ENCODE measurements at places on chromosomes 16 and 17.

DNA sequence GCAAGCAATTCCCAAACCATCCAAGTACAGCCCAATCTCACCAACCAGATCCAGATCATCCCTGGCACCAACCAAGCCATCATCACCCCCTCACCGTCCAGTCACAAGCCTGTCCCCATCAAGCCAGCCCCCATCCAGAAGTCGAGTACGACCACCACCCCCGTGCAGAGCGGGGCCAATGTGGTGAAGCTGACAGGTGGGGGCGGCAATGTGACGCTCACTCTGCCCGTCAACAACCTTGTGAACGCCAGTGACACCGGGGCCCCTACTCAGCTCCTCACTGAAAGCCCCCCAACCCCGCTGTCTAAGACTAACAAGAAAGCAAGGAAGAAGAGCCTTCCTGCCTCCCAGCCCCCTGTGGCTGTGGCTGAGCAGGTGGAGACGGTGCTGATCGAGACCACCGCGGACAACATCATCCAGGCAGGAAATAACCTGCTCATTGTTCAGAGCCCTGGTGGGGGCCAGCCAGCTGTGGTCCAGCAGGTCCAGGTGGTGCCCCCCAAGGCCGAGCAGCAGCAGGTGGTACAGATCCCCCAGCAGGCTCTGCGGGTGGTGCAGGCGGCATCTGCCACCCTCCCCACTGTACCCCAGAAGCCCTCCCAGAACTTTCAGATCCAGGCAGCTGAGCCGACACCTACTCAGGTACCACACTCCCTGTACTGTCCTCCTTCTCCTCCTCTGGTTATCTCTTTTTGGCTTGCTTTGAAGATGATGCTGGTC lies 20.6 kb downstream of the SP2 start:
- no peak for DNase-seq

- no peak for DNase-seq
Observed at GRCh38 chr16:62450291-62450690, 414.1 kb upstream of the CDH8 start.

GRCh38 chr16:88815901-88816589 lies 4.3 kb upstream of the APRT start:
- DNase-seq: no peak

- DNase-seq: no peak
Observed at GRCh38 chr17:44004077-44004760, at the start of gene NAGS. NAGS (plus strand) TSS chr17:44004622; CDS start chr17:44004664, 42 bp downstream.

GRCh38 chr16:28304214-28304613 lies 11.9 kb downstream of the SBK1 start:
- DNase-seq: peak; percentile 6

GRCh38 chr17:65163990-65164495 lies 26.9 kb downstream of the RGS9 start:
- no peak for DNase-seq

DNA sequence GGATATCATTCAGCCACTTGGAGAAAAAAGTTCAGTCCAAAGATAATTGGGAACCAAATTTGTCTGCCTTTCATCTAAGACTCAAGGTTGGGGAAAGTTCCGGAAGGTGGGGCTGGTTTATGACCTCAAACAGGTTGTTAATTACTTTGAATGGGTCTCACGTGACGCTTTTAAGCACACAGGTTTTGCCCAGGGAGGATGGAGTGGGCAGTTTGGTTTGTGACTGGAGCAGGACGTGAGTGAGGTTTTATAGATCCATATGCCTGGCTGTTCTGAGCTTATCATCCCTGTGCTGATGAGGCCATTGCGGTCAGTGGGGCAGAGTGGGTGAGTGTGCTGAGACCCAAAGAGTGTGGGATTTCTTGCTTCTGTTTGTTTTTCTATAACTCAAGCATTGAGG lies 38.7 kb upstream of the GPRC5B start:
- no peak for DNase-seq

DNA sequence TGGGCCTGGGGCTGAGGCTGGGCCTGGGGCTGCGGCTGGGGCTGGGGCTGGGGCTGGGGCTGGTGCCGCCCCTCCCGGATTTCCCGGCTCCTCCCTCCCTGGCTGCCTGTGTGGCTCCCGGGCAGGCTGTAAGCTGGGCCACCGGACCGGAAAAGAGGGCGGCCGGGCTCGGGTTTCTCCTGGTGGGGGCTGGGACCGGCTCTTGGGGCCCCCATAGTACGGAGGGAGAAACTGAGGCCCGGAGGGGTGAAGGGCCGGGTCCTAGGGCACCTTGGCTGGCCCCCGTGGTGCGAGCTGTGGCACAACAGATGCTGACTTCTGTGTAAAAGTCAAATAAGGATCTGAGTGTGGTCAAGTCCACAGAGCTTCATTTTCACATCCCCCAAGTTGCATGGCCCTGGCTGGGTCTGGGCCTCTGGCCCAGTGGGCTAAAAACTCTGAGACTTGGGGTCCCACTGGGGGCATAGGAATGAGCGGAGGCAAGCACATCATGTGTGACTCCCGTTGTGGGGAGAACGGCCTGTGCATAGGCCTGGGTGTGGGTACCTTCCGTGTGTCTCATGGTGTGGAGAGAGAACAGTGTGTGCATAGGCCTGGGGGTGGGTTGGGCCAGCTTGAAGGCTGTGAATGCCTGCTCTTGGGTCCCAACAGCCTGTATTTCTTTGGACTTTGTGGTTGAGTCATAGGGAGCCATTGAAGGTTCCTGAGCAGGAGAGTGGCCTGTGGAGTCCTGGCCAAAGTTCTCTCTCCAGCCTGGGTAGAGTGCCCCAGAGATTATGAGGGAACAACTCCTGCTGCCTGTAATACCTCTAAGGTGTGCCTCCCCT lies 123.9 kb upstream of the CIBAR2 start:
- no peak for DNase-seq

DNA sequence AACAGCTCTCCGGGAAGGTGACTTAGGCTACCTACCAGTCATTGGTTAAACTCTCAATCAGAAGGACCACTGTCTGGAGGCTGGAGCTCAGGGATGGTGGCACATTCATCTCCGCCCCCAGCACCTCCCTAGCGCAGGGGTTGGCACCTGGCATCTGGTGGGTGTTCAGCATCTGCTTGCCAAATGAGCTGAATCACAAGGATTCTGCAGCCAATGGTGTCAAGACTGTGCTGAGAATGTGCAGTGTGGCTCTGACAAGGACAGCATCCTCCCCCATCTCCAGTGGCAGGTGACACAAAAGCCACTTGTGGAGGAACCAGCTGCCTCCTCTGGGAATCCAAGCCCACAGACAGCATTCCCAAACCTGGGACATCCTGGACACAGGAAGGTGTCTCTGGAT lies 35.2 kb downstream of the PLXDC1 start:
- no peak for DNase-seq

GRCh38 chr16:65547772-65548446 lies 426.0 kb upstream of the CDH11 start:
- DNase-seq: peak; percentile 87

GRCh38 chr16:73915935-73916334 lies 380.7 kb upstream of the PSMD7 start:
- DNase-seq: no peak

DNA sequence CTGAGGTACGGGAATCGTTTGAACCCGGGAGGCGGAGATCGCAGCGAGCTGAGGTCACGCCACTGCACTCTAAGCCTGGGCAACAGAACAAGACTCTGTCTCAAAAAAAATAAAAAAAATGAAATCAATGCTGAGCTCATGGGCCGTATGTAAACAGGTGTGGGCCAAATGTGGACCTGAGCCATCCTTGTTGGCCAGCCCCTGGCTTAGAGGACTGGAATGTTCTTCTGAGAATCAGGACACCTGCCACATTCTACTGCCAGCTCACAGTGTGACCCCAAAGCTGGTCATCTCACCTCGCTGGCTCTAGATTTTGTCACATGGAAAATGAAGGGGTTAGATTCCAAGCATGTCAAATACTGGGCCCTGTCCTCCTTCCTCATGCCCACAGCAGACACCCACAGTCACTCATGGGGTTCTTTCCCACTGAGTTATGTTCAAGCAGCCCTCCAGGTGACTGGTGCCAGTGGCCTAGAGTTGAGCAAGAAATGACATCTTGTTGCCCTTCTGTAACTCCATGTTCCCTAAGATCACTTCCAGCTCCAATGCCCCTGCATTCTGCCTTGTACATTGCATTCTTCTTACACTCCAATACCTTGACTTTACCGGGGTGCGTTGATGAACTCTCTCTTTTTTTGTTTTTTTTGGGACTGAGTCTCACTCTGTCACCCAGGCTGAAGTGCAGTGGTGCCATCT lies 110.6 kb downstream of the ABCC1 start:
- DNase-seq: no peak

- DNase-seq: no peak
Observed at GRCh38 chr16:30076276-30076791, 540 bp downstream of the PPP4C start.

DNA sequence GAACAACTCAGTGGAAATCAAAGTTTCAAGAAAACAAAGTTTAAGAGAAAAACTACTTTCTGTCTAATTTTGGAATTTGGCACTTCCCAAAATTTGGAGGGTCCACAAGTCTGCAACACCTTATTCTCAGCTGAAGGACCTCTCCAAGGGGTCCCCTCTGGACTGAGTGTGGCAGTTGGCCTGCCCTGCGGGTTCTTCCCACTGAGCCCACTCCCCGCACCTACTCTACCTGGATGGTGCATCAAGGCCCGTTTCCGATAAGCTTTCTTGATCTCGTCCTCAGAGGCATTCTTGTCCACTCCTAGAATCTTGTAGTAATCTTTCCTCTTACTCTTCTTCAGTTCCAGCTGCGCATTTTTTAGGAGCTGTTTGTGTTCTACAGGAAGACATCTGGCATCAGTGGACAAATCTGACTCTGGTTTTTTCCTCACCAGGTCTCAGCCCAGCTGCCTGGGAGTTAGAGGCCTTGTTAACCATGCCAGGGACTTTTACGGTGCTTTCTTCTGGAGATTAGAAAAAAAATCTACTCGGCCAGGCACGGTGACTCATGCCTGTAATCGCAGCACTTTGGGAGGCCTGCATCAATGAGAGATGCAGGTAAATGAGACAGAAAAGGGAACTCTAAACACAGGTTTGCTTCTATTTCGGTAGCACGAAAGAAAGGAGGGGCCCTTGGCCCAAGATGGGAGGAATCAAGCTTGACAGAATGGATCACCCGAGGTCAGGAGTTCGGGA lies 15.6 kb downstream of the CNP start:
- no peak for DNase-seq

DNA sequence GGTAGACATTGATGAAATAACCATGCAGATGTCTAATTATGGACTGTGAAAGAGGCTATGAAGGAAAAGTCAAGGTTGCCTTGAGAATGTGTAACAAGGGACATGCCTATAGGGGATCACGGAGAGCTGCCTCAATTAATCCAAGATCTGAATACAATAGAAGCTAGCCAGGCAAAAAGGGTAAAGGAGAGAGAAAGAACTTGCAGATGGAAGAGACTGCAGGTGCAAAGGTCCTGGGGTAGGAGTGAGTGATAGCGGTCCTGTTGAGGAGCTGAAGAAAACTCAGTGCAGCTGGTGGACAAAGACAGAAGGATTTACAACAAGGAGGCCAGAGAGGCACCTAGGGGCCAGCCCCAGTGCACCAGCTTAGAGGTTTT lies 15.9 kb upstream of the TNS4 start:
- no peak for DNase-seq

- no peak for DNase-seq
Observed at GRCh38 chr17:81379523-81379942, 15.7 kb upstream of the BAHCC1 start.

DNA sequence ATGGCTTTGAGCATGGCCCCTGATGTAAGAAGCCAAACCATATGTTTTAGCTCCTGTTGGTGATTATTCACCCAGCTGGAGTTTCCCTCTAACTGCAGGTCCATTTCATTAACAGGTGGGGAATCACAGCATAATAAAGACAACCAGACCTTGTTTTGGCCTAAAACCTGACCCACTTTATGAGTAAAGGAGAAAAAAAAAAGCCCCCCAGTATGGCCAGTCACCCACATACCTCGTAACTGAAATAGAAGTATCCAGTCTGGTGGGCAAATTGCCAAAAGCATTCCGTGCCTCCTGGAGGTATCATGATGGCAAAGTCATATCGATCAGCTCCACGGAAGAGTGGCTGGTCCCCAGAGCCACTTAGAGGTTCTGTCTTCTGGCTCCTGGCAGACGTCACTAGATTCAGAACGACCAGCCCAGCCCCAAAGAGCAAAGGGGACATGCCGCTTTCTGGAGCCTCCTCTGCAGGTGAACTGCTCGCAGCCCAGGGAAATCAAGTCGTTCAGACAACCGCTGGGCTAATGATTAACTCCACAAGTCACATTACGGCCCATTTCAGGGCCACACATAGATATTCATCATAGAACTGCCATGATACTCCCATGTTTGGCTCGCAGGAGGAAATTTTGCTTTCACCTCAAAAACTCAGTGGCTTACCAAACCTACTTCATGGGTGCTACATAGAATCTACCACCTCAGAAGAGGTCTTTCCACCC lies at the start of gene TMED6:
Gene TMED6 (minus strand): TSS at position 478 of the 719 bp plus-strand sequence. CDS start 33 bp downstream, at position 445.
- DNase-seq: no peak

DNA sequence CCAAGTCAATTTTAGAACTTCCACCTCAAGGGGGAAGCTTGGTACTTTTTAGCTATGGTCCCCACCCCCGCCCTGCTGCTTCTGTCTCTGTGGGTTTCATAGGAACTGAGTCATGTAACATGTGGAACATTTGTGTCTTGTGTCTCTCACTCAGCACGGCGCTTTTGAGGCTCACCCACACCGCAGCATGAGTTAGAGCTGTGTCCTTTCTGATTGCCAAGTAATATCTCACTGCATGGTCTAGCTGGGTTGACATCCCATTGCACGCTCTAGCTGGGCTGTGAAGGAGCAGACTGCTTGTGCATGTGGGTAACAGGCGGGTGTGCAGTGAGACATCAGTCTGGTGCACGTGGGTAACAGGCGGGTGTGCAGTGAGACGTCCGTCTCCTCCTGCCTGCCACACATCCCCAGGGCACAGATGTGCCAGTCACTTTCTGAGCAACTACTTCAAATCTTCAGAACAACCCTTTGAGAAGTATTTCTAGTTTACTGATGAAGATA lies 26.4 kb upstream of the SLC7A5 start:
- DNase-seq: peak; percentile 83

GRCh38 chr17:82050761-82051641 lies 610 bp downstream of the RFNG start:
- DNase-seq: no peak

- DNase-seq: no peak
Observed at GRCh38 chr17:38417210-38417951, 10.9 kb upstream of the ARHGAP23 start.

DNA sequence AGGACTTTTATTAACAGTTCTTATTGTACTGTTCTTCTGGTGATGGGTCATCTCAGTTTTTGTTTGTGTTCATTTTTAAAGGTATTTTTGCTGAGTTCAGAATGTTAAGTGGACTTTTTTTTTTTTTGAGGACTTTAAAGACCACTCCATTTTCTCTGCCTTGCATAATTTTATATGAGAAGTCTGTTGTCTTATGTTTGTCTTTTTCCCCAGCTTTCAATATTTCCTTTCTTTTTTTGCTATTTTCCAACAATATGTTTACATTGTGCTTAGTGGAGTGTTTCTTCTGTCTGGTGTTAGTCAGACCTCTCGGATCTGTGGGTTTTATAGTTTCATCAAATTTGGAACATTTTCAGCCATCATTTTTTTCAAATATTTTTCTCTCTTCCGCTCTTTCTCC lies 290.0 kb upstream of the TNRC6C start:
- no peak for DNase-seq

- no peak for DNase-seq
Observed at GRCh38 chr16:88195269-88195705, 187.5 kb upstream of the ZNF469 start.

- DNase-seq: no peak
Observed at GRCh38 chr16:4295581-4295980, 20.3 kb upstream of the GLIS2 start.

- no peak for DNase-seq
Observed at GRCh38 chr17:81710514-81711308, 1.4 kb upstream of the SLC25A10 start.

GRCh38 chr16:4713663-4714501 lies 20.2 kb downstream of the ANKS3 start:
- DNase-seq: no peak

GRCh38 chr16:68529608-68529930 lies 9.5 kb upstream of the ZFP90 start:
- DNase-seq: no peak

Measured in stromal cell of bone marrow (primary cell).